Stomach (tissue), 19 donors: ENCODE measurements at places on chromosomes 11 and 22. TPM values are rescaled to one million over a fixed set of nuclear protein-coding genes. Genes with fewer than 3 reads are reported as not detected.

DNA sequence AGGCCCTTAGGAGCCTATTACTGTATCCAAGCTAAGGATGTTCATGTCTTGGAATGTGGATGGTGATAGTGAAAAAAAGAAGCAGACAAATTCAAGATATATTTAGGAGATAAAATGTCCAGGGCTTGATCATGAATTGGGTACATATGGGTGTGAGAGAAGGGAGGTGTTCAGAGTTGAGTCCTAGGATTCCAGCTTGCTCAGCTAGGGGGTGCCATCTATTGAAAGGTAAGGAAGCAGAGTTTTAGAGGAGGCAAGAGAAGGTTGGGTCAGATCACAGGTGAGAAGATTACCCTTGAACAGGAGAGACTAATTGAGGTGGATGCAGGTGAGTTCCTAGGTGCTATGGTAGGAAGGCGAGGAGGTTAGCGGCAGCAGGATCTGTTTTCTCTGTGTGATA lies 60.5 kb downstream of the GRAMD1B start:
- DNase-seq = no peak

- no peak for DNase-seq
These were observed 50.2 kb upstream of the PICALM start for GRCh38 chr11:86119077-86119476.

DNA sequence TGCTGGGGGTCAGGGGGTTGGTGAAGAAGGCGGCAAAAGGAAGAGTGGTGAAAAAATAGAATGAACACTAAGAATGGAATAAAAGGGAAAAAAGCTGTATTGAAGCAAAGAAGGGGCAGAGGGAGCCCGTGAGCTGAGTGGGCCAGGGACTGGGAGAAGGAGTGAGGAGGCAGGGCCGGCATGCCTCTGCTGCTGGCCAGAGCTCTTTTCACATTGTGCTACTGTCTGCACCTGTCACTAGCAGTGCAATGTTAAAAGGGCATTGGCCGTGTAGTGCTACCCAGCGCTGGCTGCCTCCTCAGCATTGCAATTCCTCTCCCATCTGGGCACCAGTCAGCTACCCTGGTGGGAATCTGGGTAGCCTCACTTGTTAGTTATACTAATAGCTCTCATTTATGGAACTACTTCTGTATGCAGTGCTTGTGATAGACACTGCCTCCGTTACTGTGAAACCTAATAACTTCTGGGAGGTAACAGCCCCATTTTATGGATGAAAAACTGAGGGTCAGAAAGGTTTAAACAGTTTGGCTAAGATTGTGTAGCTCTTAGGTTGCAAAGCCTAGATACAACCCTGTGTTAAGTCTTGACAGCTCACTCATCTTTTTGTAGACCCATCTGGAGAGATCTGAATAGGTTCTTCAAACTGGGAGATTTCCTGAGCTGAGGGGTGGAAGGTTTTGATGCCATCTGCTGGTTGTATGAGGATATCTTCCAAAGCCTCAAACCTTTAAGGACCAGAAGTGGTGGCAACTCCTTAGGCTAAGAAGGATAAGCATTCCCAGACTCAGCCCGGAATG lies 8.5 kb downstream of the YPEL4 start:
- DNase-seq = no peak

GRCh38 chr11:130483124-130483523 lies 34.7 kb downstream of the ADAMTS15 start:
- no peak for DNase-seq

- DNase-seq = no peak
These were observed 2.8 kb downstream of the IL17RA start for GRCh38 chr22:17087498-17088131.

Gene PC
- polyA plus RNA-seq = 25.2 TPM

Gene APBB1
- polyA plus RNA-seq = 19.5 TPM

Gene ZBTB16
- 19.1 TPM for polyA plus RNA-seq

Gene TNNT3
- 0.75 TPM for polyA plus RNA-seq

DNA sequence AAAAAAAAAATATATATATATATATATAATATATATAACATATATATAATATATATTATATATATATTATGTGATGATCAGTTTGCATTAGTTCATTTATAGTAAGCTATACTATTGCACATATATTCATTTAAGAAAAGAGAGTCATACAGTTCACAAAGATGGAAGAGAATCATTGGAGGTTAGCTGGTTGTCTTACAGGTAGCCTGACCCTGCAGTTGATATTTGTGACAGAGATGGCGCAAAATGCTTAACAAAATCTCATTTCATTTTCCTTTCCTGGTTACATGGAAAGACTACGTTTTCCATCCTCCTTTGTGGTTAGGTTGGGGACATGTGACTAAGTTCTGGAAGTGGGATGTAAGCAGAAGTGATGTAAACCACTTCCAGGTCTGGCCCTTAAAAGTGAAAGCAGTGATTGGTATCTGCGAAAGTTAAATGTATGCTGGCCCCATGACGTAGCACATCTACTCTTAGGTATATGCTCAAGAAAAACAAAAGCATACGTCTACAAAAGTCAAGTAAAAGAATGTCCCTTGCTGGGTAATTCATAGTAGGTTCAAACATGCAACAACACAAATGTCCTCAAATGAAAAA lies 7.2 kb upstream of the TMEM135 start:
- peak; percentile 16 for DNase-seq

Gene GPR83
- 0.05 TPM for polyA plus RNA-seq

DNA sequence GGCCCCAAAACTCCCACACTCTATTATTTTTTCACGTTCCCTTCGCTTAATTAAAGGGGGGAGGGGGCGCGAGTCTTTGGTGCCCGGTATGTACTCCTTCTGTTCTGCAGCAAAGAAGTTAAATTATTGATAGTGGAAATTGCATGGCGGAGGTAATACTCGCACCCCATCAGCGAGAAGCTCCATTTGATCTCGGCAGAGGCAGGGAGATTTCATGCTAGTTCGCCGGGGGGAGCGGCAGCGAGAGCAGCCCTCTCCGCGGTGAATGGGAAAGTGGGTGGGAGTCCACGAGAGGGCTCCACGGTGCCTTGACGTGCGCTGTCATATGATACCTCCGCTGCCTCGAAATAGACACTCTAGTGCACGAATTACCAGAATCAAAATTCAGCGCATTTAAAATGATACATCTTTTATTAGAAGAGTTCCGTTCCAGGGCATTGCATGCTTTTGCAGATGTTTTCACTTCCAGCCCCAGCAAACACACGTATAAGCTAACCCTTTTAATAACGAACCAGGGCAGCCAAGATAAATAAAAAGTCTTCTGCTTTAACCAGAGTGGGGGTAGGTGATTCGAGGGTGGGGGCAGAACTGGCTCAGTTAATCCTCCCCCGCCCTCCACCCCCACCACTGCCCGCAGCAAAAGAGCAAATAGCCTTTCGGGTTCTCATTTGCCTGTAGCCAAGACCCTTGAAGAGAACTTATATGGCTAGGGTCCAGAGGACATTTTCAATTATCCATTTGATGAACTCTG lies 1.3 kb upstream of the BDNF start:
- DNase-seq = no peak

DNA sequence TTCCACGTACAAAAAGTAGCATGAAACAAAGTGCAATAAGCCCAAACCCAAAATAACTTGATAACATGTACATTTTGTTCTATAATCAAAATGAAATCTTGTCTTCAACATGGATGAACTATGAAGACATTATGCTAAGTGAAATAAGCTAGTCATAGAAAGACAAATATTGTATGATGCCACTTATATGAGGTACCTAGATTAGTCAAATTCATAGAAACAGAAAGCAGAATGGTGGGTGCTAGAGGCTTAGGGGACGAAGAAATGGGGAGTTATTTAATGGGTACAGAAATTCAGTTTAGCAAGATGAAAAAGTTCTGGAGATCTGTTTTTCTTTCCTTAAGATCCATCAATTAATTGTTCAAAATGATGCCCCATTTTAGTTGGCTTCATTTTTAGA lies 7.5 kb downstream of the PGM2L1 start:
- no peak for DNase-seq

Gene NAP1L4
- polyA plus RNA-seq = 82.7 TPM

DNA sequence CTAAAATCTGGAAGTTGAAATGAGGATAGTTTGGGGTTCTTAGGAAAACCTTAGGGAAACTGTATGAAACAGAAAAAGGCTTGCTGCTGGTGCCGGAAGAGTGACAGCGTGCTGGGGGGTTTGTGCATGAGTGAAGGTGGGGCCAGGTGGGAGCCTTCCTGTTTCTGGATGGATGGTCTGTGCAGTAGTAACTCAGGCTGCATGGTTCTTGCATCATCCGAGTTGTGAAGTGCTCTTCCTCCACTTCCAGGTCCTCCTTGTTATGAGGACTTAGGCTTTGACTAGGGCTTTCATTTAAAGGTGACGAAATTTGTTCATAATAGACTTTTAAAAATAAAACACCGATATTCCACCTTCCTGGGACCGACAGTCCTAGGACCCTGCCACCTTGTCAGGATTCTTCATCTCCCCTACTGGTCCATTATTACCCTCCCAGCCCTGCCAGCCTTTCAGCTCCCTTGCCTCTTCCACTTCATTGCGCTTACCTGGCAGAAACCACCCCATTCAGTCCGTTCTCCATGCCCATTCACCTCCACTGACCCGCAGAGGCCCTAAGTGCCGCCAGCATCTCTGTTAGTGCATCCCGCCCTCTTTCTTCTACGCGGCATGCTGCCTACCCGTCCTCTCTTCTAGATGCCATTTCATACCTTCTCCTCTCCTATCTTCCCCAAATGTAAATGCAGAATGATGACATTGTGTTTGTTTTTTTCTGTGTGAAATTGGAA lies 47.3 kb downstream of the PPFIA1 start:
- no peak for DNase-seq

Gene ZNF280A
- not detected for polyA plus RNA-seq
